ENCODE measurements at places on chromosomes 3 and 15.

GRCh38 chr3:144403040-144403457, 431.4 kb downstream of the DIPK2A start:
- H3K36me3 ChIP-seq = no peaks in the 10 kb centered on the region
- no peaks in the 10 kb centered on the region for H3K27me3 ChIP-seq
- peak; percentile 56 for DNase-seq
- H3K27ac ChIP-seq = peak overlapping the region; percentile 2
- H3K4me1 ChIP-seq = peaks cover 25% of the 10 kb centered on the region
- H3K4me3 ChIP-seq = no peak overlapping the region

GRCh38 chr3:172536505-172536904, 13.3 kb upstream of the TNFSF10 start:
- no peak overlapping the region for H3K4me3 ChIP-seq
- DNase-seq = no peak
- H3K36me3 ChIP-seq = no peaks in the 10 kb centered on the region
- H3K4me1 ChIP-seq = no peaks in the 10 kb centered on the region

DNA sequence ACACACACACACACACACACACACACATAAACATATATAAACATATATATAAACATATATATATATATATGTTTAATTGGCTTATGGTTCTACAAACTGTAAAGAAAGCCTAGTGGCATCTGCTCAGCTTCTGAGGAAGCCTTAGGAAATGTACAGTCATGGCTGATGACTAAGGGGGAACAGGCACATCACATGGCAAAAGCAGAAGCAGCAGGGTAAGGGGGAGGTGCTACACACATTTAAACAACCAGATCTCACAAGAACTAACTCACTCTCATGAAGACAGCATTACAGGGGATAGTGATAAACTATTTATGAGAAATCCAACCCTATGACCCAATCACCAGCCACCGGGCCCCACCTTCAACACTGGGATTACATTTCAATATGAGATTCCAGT, 922.9 kb downstream of the SI start:
- no peak overlapping the region for H3K27ac ChIP-seq
- no peaks in the 10 kb centered on the region for H3K36me3 ChIP-seq
- H3K4me3 ChIP-seq = no peak overlapping the region
- no peaks in the 10 kb centered on the region for H3K27me3 ChIP-seq

GRCh38 chr3:135792858-135793475, 172.6 kb upstream of the PPP2R3A start:
- H3K4me3 ChIP-seq = no peak overlapping the region
- no peak for DNase-seq
- no peaks in the 10 kb centered on the region for H3K36me3 ChIP-seq
- no peak overlapping the region for H3K27ac ChIP-seq
- H3K4me1 ChIP-seq = no peaks in the 10 kb centered on the region

GRCh38 chr15:39969002-39969394, 35.1 kb downstream of the EIF2AK4 start:
- H3K36me3 ChIP-seq = peaks cover 22% of the 10 kb centered on the region
- H3K27me3 ChIP-seq = no peaks in the 10 kb centered on the region
- H3K27ac ChIP-seq = no peak overlapping the region
- no peak overlapping the region for H3K4me3 ChIP-seq
- H3K4me1 ChIP-seq = no peaks in the 10 kb centered on the region

GRCh38 chr15:73605759-73606436, 27.3 kb downstream of the NPTN start:
- H3K27ac ChIP-seq = peak overlapping the region; percentile 41
- no peak overlapping the region for H3K4me3 ChIP-seq
- peaks cover 35% of the 10 kb centered on the region for H3K4me1 ChIP-seq
- DNase-seq = no peak

GRCh38 chr3:195808741-195809290, 2.9 kb downstream of the MUC4 start:
- no peaks in the 10 kb centered on the region for H3K27me3 ChIP-seq
- no peak overlapping the region for H3K27ac ChIP-seq
- H3K4me1 ChIP-seq = peaks cover 3% of the 10 kb centered on the region
- no peak for DNase-seq

GRCh38 chr3:50567386-50568167, at the start of gene C3orf18:
Gene C3orf18 (minus strand): TSS chr3:50567747. CDS start chr3:50565699, 2,048 bp downstream.
- no peaks in the 10 kb centered on the region for H3K27me3 ChIP-seq
- peak within 1 kb of the TSS; percentile 16 for H3K27ac ChIP-seq
- peak; percentile 95 for DNase-seq

DNA sequence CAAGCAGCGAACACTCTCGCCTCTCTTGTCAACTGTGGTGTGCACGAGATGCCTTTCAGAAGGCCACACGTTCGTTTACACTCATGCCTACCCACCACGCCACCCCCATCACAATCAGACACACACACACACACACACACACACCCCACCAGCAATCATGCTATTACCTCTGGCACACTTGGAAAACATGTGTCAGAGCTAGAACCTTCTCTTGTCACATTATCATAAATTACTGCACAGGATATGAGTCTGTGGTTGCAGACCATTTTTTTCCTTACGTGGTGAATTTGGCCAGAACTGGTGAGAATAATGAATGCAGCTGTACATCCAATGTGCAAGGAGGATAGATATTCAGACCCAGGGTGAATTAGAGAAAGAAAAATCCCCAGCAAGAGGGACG, 52.4 kb downstream of the TRIM69 start:
- H3K4me1 ChIP-seq = peaks cover 8% of the 10 kb centered on the region
- no peaks in the 10 kb centered on the region for H3K27me3 ChIP-seq
- no peaks in the 10 kb centered on the region for H3K36me3 ChIP-seq
- no peak for DNase-seq
- H3K4me3 ChIP-seq = no peak overlapping the region

GRCh38 chr3:171977860-171978259, 61.5 kb upstream of the FNDC3B start:
- H3K36me3 ChIP-seq = no peaks in the 10 kb centered on the region
- no peak for DNase-seq
- H3K4me3 ChIP-seq = no peak overlapping the region
- H3K27me3 ChIP-seq = no peaks in the 10 kb centered on the region
- peaks cover 8% of the 10 kb centered on the region for H3K4me1 ChIP-seq
- no peak overlapping the region for H3K27ac ChIP-seq

DNA sequence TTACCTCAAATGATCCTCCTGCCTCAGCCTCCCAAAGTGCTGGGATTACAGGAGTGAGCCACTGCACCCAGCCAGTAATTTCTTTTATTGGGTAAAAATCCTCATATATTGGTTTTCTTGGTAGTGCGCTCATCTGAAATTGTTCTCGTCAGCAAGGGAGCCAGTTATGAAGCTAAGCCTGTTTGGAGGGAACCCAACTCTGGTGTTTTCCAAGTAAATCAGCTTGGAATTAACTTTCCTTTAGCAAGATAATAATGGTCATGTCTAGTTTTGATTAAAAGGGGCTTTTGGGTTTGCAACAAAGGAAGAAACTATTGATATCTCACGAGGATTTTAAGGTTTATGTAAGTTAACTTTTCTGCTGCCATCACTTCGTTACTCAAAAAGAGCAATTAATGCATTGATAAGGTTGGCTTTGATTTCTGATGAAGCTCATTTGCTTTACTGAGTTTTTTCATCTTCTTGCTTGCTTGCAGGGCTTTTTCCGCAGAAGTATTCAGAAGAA, 72.7 kb downstream of the RARB start:
- H3K36me3 ChIP-seq = peaks cover 2% of the 10 kb centered on the region
- no peak for DNase-seq
- no peak overlapping the region for H3K27ac ChIP-seq

DNA sequence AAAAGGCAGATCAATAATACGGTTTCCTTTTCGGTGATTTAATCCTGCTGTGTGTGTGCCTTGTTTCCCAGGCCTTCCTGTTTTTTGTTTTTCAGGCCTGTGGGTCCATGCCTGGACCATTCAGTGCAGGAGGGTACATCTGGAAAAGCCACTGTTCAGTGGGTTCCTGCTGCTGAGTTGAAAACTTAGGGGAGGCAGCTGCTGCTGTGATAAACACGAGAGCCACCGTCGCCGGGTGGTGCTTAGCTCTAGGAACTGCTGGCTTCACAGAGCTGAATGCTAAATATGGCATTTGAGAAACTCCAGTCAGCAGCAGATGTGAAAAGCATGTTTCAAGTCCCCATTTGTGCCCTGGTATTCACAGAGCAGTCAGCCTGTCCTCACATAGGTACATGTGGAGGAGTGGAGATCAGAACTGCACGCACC, 44.0 kb downstream of the SYNM start:
- no peak overlapping the region for H3K4me3 ChIP-seq
- H3K27ac ChIP-seq = peak overlapping the region; percentile 59
- DNase-seq = peak; percentile 77
- H3K36me3 ChIP-seq = no peaks in the 10 kb centered on the region
- H3K4me1 ChIP-seq = peaks cover 3% of the 10 kb centered on the region

- peaks cover 6% of the 10 kb centered on the region for H3K4me1 ChIP-seq
- no peaks in the 10 kb centered on the region for H3K27me3 ChIP-seq
- H3K27ac ChIP-seq = no peak overlapping the region
These were observed 117.8 kb downstream of the WNT5A start for GRCh38 chr3:55369141-55369847.

DNA sequence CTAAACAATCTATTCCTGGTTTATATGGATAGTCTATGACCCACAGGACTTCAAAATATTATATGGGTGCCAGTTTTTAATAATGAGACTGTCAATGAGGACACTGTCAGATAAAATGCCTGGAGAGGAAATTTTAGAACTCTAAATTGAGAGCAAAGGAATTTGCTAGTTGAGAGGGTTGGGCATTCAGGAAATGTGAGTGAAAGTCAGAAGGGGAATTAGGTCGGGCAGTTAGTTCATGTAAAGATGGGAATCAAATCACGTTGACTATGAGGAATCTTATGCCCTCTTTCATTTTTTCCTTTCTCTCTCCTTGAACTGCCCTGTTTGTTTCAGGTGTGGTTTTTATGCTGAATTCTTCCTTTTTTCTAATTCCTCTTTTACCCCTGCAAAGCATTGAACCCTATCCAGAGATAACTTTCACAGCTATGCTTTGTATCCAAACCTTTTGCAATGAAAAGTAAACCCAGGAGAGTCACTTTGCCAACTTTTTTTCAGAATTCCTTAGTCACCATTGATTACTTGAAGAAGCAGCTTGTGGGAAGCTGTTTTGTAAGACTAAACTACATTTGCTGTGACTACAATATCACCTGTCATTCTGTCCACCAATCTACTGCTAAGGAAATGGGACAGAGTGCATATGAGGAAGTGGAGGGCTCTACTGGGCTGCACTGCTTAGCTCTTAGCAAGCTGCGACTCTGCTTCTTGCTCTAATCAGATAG, 27.8 kb downstream of the CHP1 start:
- H3K27me3 ChIP-seq = no peaks in the 10 kb centered on the region
- no peak overlapping the region for H3K4me3 ChIP-seq
- DNase-seq = peak; percentile 62

DNA sequence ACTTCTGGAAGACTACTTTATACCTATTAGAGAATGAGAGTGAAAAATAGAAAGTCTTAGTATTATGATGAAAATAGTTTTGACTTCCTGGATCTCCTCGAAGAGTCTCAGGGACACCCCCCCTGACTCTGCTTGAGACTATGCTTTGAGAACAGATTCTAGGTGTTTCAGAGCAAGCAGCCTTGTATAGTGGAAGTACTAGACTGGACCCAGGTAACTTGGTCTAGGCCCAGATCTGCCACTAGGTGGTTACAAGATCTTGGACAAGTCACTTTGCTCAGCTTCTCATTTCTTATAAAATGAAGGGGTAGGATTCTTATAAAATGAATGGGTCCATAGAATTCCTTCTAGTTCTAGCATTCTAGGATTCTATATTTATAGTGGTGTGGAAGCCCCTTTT, 9.1 kb downstream of the ABHD5 start:
- no peak overlapping the region for H3K27ac ChIP-seq
- no peaks in the 10 kb centered on the region for H3K4me1 ChIP-seq
- H3K27me3 ChIP-seq = no peaks in the 10 kb centered on the region
- no peak for DNase-seq
- H3K4me3 ChIP-seq = no peak overlapping the region
- no peaks in the 10 kb centered on the region for H3K36me3 ChIP-seq

DNA sequence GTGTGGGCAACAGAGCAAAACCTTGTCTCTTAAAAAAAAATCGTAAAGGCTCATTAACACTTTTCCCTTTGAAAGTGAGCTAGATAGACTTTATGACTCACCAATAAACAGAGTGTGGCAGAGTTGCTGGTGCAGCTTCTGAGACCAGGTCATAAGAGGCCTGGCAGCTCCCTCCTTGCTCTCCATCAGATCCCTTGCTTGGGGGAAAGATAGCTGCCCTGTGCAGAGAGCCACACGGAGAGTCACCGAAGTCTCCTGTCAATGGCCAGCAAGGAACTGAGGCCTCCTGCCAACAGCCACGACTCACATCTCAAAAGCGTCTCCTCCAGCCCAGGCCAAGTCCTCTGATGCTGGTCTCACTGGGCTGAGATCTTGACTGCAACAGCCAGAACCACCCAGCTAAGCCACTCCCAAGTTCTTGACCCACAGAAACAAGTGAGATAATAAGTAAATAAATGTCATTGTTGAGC, 8.7 kb upstream of the GP9 start:
- H3K27me3 ChIP-seq = no peaks in the 10 kb centered on the region
- no peak overlapping the region for H3K27ac ChIP-seq
- DNase-seq = no peak
- H3K36me3 ChIP-seq = no peaks in the 10 kb centered on the region
- peaks cover 20% of the 10 kb centered on the region for H3K4me1 ChIP-seq

- no peaks in the 10 kb centered on the region for H3K27me3 ChIP-seq
- DNase-seq = peak; percentile 75
- no peak overlapping the region for H3K4me3 ChIP-seq
- H3K36me3 ChIP-seq = peaks cover 16% of the 10 kb centered on the region
These were observed 198.1 kb downstream of the MBNL1 start for GRCh38 chr3:152466784-152467183.

DNA sequence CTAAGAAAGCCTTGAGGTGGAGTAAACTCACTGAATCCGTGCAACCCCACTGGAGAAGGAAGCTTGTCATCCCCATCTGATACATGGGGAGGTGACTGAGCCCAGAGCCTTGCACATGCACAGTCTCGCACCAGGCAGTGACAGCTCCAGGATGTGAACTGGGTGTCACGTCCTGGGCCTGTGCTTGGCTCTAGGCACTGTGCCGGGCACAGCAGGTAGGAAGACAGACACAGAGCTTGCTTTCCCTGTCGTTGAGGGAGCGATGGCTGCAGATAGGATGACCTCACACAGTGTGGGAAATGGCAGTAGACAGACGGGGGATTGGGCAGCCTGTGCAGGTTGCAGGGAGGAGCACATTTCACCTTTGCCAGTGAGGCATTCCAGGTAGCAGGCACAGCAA, 12.2 kb upstream of the ATP2B2 start:
- peaks cover 29% of the 10 kb centered on the region for H3K4me1 ChIP-seq
- no peak overlapping the region for H3K4me3 ChIP-seq
- no peak for DNase-seq
- no peaks in the 10 kb centered on the region for H3K27me3 ChIP-seq
- no peaks in the 10 kb centered on the region for H3K36me3 ChIP-seq
- H3K27ac ChIP-seq = peak overlapping the region; percentile 69

- H3K36me3 ChIP-seq = no peaks in the 10 kb centered on the region
- no peaks in the 10 kb centered on the region for H3K27me3 ChIP-seq
- H3K4me3 ChIP-seq = no peak overlapping the region
These were observed 107.0 kb downstream of the CPN2 start for GRCh38 chr3:194244167-194244566.

GRCh38 chr3:39977058-39977794, 167.8 kb downstream of the MYRIP start:
- H3K4me1 ChIP-seq = no peaks in the 10 kb centered on the region
- H3K36me3 ChIP-seq = no peaks in the 10 kb centered on the region
- no peak overlapping the region for H3K4me3 ChIP-seq
- no peaks in the 10 kb centered on the region for H3K27me3 ChIP-seq
- no peak for DNase-seq

GRCh38 chr15:66211670-66212562, 41.6 kb downstream of the MEGF11 start:
- DNase-seq = no peak
- no peak overlapping the region for H3K27ac ChIP-seq
- H3K4me1 ChIP-seq = no peaks in the 10 kb centered on the region
- H3K36me3 ChIP-seq = no peaks in the 10 kb centered on the region
- no peaks in the 10 kb centered on the region for H3K27me3 ChIP-seq
- no peak overlapping the region for H3K4me3 ChIP-seq
